ENCODE measurements at places on chromosomes 1 and 21.

DNA sequence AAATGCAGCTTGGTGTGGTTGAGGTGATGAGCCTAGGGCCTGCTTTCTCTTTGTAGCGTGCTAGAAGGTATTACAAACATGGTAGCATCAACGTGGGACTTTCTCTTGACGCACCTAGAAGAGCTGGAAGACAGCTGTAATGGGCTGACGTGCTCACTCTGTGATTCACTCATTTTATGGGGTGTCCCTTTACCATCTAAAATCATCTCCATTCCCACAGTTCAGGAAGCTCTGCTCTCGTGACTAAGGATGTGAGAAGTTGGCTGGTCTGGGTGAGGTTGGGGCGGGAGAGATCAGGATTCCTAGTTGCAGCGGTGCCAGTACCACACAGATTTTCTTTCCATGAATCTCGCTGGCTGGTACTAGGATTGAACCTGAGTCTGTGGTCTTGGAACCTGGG lies 4.2 kb downstream of the HTR6 start:
- DNase-seq: no peak

GRCh38 chr1:158180741-158181576 lies at the start of gene CD1D:
Gene CD1D, plus strand, starts transcription at chr1:158180895. Its CDS starts 207 bp downstream, at chr1:158181102.
- DNase-seq: no peak

DNA sequence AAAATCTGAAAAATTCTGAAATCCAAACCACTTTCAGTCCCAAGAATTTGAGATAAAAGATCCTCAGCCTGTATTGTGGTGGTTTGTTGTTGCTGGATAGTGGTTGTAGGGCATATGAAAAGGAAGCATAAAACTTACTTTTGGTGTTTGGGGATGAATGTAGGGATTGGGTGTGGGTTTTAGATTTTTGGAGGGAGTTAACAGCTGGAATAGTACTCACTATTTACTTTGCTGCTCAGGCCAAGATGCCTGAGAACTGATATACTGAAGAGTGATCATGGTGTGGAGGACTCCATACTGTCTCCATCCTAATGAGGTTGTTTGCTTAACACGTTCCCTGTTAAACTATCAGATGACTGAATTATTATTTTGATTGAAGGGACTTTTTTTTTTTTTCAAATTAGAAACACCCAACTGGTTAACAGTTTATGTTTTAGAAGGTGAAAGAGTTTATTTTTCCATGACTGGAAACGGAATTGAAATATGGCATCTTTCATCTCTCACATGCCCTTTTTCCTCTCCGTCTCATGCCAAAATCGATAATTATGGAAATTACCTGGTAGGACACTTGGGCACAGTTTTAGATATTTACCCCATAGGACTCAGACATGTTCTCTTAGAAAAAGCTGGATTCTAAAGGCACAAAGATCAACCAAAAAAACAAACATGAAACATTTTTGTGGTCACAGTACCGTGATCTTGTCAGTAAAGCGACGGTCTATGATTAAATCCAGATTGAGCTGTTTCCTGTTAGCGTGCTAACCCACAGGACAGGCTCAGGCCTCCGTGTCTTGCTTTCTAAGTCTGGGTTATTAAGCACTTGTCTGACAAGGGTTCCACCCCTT lies 37.3 kb downstream of the RGL1 start:
- no peak for DNase-seq

DNA sequence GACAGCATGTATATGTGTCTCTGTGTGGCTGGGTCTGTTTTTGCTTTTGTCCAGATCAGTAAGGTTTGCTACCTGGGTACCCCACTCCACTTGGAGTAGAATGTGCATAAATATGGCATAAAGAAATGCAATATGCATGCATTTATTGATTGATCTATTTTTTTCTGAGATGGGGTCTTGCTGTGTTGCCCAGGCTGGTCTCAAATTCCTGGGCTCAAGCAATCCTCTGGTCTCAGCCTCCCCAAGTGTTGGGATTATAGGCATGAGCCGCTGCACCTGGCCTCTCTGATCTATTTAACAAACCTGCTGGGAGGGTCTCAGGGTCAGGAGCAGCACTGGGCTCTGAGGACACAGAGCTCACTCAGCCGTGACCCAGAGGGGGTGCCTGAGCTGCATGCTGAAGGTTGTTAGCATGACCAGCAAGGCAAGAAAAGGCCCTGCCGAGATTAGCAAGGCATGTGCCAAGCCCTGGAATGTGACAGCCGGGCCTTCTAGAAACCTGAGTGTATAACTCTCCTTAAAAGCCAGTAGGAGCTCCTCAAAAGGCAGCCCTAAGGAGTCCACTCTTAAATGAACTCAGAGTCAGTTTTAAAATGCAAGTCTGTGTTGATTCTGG lies 22.5 kb downstream of the PCSK9 start:
- DNase-seq: no peak

GRCh38 chr21:38834725-38835124 lies 29.0 kb downstream of the ETS2 start:
- no peak for DNase-seq

DNA sequence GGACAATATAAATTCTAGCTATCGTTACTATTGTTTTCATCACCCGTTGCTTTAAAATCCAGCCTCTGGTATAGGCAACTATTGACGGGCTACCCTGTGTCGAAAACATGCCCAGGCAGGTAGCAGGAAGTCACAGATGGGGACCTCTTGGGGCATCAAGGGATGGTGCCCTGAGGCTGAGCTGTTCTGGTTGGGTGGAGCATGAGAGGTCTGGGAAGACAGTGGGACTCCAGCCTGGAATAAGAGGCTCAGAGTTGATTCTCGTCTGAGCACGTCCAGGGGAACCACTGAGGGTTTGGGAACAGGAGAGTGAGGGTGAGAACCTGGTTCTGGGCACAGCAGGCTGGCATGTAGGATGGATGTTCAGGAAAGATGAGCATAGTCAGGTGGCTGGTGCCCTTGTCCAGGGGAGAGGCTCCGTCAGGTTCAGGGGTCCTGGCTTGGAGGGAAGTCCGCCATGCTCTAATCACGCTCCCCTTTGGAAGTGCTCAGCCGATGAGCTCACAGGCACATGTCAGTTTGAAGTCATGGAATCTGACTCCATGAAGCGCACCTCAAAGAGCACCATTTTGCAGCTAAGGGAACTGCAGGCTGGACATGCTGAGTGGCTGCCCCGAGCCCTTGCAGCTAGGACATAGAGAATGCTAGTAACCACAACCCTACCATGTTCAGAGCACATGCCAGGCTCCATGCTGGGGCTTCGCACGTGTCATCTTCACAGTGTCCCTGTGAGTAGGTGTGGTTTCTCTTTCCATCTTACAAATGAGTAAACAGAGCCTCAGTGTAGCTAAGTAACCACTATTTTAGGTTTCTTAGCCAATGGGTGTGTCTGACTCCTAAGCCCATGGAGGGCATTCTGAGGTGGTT lies 21.0 kb downstream of the PCSK9 start:
- no peak for DNase-seq

- DNase-seq: no peak
Observed at GRCh38 chr21:33843216-33843615, 72.4 kb downstream of the ATP5PO start.

DNA sequence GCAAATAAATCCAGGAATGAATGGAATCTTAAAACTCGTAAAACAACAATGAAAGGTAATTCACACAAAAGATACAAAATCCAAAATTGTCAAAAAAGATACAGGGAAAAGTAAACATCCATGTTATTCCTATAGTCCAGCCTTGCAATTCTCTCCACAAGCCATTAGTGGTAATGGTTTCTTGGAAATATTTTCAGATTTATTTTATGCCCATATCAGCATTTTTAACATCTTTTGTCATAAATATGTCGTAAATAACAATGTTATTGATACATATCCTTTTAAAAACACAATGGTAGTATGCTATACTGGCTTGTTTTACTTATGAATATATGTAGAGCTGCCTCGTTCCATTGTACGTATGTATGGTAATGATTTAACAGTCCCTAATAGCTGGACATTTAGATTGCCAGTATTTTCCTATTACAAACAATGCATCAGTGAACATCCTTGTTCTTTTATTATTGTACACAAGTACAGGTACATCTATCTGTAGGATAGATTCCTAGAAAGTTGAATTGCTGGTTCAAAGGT lies 30.6 kb downstream of the DNTTIP2 start:
- DNase-seq: no peak

GRCh38 chr1:64750092-64750491 lies 5.2 kb downstream of the RAVER2 start:
- no peak for DNase-seq

- no peak for DNase-seq
Observed at GRCh38 chr1:14037101-14037847, 337.3 kb downstream of the PRDM2 start.

DNA sequence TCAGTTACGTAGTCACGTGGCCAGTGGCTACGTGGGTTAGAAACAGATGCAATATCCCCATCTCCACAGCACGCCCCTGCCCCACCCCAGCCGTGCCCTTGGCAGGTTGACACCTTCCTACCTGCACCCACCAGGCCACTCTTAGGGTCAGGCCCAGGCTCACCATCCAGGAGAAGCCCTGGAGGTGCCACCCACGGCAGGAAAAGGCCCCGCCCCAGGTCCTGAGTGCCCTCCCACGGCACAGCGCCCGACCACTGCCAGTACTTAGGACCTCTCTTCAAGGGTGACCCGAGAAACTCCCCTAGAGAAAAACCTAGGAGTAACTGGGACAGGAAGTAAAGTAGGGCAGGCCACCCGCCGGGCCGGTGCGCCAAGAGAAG lies 1.5 kb downstream of the C1orf35 start:
- DNase-seq: no peak

DNA sequence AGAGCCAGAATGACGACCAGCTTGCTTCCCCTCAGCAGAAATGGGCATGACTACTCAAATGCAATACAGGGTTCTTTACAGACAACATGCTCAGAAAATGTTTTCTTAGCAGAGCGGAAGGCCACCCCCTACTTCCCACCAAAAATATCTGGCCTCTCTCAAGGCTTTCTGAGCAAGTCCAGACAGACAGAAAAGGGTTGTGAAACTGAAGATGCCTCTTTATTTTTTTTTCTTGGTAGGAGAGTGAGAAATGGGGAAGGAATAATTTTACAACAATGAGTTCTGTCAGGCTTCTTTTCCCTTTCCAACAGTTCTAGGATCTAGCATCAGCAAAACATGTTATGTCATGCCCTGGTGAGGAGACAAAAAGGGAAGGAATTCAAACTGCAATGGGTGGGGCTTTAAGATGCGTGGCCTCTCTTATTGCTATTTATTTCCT lies 172.0 kb upstream of the CAMK1G start:
- DNase-seq: no peak

- no peak for DNase-seq
Observed at GRCh38 chr1:243267914-243268653, 12.2 kb downstream of the SDCCAG8 start.

GRCh38 chr1:9845914-9846313 lies 22.1 kb upstream of the CLSTN1 start:
- no peak for DNase-seq

DNA sequence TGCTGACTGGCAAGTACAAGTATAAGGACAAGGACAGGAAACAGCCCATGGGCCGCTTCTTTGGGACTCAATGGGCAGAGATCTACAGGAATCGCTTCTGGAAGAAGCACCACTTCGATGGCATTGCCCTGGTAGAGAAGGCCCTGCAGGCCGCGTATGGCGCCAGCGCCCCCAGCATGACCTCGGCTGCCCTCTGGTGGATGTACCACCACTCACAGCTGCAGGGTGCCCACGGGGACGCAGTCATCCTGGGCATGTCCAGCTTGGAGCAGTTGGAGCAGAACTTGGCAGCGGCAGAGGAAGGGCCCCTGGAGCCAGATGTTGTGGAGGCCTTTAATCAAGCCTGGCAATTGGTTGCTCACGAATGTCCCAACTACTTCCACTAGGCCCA lies 32.0 kb downstream of the SLC16A1 start:
- DNase-seq: no peak

GRCh38 chr1:188429386-188429785 lies 1600.6 kb downstream of the PLA2G4A start:
- DNase-seq: no peak

GRCh38 chr1:191460234-191460633 lies 698.0 kb upstream of the RGS18 start:
- DNase-seq: no peak

DNA sequence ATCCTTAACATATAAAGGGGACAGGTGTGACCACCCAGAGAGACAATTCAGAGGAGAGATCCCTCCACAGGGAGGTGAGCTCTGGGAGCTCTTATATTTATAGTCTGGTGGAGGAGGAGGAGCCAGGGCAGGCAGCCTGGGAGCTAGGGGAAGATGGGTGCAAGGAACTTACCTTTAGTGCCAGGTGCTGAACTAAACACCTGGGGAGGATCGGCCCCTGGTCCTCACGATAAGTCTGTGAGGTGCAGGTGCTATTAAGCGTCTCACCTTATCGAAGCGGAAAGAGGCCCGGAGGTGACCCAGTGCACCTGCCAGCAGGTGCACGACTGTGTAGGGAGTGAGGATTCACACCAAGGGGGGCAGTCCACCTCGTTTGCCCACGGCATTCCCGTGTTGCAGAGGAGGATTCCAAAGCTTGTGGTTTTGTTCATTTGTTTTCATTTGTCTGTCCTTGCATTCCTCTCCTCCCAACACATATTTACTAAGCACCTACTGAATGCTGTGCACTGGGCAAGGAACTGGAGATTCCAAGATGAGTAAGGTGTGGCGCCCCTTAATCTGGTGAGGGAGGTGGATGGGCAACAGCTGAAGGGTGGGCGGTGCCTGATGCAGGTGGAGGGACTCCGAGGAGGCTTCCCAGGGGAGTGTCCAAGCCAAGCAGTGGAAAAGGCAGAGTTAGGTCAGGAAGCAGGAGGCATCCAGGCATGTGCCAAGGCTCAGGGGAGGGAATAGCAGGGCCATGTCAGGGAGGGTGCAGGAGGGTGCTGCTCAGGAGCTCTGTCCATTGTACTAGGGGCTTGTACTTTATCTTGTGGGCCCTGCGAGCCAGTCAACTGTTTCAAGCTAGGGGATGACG lies 11.5 kb downstream of the ARHGEF10L start:
- DNase-seq: no peak

DNA sequence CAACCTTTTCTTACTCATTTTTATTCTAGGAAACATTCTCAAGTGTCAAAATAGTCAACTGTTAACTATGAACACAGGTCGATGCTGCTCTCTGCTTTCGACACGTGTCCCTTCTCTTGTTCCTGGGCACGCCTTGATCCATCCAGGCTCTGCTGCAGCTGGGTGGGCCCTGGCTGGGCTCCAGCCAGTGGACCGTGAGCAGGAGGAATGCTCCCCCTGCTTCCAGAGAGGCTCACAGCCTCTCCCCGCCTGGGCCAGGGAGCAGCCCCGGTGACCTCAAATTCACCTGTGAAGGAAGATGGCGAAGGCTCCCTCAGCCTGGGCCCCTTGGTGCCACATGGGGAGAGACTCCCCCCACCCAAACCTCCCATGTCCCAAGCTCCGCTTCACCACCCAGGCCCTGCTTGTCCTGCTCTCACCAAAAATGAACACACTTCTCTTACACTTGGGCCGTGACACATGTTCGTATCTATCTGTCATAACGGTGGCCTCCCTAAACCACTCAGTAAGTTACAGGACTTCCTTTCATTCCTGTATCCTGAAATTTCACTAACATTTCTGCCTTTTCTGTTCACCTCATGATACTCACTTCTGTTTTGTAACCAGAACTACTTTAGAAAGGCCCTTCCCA lies 24.6 kb upstream of the ADARB1 start:
- DNase-seq: no peak

DNA sequence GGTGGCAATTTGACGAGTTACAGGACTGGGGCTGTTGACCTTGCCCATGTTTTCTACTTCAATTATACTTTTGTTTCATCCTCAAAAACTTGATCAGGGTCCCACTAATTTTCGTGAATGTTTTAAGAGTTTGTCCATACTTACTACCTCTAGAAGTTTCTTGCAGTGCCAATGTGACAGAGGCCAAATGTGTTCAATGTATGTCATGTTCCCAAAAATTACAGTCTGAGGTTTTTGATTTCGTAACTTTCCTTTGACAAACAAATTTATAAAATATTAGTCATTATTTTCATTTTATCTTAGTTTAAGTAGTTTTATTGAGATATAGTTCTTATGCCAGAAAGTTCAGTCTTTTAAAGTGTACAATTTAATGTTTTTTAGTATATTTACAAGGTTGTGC lies 15.3 kb downstream of the VPS13D start:
- DNase-seq: no peak
